Mesothelial cell of epicardium (in vitro differentiated cells): ENCODE measurements at places on chromosomes 2 and 18.

GRCh38 chr2:10764096-10764785 is 42.8 kb downstream of the ATP6V1C2 start:
- no peak for DNase-seq

GRCh38 chr2:28592481-28592880 is 96.6 kb downstream of the PLB1 start:
- no peak for DNase-seq

GRCh38 chr2:218485986-218486667 is 67.2 kb downstream of the VIL1 start:
- no peak for DNase-seq

- no peak for DNase-seq
These were observed 508.6 kb downstream of the PARD3B start for GRCh38 chr2:205053827-205054410.

- no peak for DNase-seq
These were observed 1038.0 kb upstream of the PIK3C3 start for GRCh38 chr18:40917056-40917455.

- DNase-seq = no peak
These were observed 42.1 kb downstream of the NIFK start for GRCh38 chr2:121694398-121695170.

DNA sequence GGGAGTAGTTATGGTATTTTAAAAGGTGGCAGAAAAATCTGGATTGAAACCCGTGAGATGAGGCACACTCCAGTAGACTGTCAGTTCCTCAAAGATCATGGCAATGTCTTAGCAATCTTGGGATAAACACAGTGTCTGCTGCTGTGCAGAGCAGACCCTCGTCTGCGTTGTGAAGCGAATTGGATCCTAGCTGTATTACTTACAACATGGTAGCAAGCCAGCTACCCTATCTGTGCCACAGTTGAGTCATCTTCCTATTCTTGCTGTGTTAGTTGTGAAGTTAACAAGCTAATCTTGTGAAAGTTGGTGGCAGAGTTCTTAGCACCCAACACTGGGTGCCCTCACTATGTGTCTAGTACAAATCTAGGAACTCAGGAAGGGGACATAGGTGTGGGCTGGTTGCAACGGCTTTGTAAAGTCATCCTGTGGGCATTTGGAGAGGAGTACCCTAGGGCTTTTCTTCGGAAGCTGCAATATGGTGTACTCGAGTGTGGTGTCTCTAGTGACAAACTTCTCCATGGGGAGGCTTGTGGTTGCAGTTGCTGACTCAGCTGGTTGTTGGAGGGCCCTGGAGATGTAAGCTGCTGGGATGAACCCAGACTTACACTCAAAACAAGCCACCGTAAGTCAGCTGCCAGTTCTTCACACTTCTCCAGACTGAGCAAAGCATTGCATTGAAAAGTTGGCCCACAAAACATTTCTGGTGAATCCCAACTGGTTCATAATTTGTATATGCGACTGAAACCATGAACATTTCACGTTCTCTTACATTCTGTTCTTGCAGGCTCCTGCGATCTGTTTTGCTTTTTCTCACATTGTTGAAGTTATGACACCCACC is 61.5 kb downstream of the ADCYAP1 start:
- DNase-seq = no peak

- no peak for DNase-seq
These were observed 217.7 kb downstream of the PRKCE start for GRCh38 chr2:45869165-45869501.

- DNase-seq = no peak
These were observed 4.9 kb downstream of the LRRTM1 start for GRCh38 chr2:80299661-80300060.

- DNase-seq = no peak
These were observed 59.3 kb downstream of the WDR75 start for GRCh38 chr2:189500456-189501160.

DNA sequence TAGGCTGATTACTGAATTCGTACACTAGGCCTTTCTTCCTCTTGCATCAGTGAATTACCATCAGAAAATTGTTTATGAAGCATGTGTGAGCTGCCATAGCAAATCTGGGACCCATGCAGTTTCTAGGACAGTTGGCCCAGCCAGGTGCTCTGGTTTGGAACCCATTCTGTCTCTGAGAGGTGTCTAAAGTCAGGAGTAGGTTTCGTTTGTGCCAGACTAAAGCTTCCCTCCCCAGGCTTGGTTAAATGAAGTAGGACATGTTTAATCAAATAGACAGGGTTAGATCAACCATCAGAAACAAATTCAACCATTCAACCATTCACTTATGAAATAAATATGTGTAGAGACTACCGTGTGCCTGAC is 176.9 kb downstream of the ALPK2 start:
- DNase-seq = no peak

- DNase-seq = no peak
These were observed 173.8 kb upstream of the CNTNAP5 start for GRCh38 chr2:123851281-123851680.

- no peak for DNase-seq
These were observed 615.7 kb downstream of the EPHA4 start for GRCh38 chr2:220956429-220956828.

DNA sequence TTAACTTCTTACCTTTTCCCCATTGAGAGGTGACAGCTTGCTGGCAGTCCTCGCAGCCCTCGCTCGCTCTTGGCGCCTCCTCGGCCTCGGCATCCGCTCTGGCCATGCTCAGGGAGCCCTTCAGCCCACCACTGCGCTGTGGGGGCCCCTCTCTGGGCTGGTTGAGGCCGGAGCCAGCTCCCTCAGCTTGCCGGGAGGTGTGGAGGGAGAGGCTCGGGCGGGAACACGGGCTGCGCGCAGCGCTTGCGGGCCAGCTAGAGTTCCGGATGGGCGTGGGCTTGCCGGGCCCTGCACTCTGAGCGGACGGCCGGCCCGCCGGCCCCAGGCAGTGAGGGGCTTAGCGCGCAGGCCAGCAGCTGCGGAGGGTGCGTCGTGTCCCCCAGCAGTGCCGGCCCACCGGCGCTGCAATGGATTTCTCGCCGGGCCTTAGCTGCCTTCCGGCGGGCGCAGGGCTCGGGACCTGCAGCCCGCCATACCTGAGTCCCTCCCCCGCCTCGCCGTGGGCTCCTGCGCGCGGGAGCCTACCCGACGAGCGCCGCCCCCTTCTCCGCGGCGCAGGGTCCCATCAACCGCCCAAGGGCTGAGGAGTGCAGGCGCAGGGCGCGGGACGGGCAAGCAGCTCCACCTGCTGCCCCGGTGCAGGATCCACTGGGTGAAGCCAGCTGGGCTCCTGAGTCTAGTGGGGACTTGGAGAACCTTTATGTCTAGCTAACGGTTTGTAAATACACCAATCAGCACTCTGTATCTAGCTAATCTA is 335.0 kb downstream of the CBLN2 start:
- no peak for DNase-seq

DNA sequence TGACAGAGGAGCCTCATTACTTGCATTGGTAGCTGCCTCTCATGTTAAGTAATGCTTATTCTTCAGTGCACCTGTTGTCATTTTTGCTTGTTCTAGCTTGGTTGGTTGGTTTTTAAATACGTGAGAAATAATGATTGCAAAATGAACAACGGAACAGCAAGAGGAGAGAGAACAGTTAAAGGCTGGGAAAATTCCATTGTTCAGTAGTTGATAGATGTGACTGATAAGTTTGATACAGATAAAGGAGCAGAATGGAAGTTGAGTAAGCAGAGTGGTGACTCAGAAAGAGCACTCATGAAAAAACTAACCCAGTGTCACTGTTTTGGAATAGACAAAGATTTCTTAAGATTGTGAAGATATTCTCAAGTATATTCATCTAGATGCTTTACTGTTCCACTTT is 50.5 kb downstream of the MTA3 start:
- no peak for DNase-seq

DNA sequence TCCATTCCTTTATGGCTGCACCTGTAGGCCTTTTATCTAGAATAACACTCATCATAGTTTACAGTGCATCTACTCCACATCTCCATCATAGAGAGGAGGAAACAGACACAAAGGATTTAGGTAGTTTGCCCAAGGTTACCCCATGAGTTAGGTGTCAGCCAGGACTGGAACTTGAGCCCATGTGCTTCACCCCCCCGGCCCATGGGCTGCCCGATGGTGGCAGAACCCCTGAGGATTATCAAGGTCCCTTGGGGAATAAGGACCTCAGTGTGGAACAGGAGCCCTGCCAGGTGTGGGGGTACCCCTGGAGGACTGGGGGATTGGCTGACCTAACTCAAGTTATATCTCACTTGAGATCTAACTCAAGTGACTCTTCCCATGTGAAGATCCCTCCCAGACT is 146.3 kb upstream of the OTX1 start:
- no peak for DNase-seq

GRCh38 chr18:45549290-45549689 is 66.0 kb upstream of the SLC14A2 start:
- DNase-seq = no peak

GRCh38 chr2:168180914-168181313 is 66.5 kb downstream of the STK39 start:
- DNase-seq = no peak

GRCh38 chr2:230681171-230681545 is 31.5 kb upstream of the CAB39 start:
- DNase-seq = no peak

- DNase-seq = no peak
These were observed 34.2 kb upstream of the GLI2 start for GRCh38 chr2:120701499-120701898.

GRCh38 chr2:186558512-186559276 is 31.2 kb upstream of the ITGAV start:
- no peak for DNase-seq

GRCh38 chr2:183072177-183072576 is 6.4 kb upstream of the DUSP19 start:
- no peak for DNase-seq

DNA sequence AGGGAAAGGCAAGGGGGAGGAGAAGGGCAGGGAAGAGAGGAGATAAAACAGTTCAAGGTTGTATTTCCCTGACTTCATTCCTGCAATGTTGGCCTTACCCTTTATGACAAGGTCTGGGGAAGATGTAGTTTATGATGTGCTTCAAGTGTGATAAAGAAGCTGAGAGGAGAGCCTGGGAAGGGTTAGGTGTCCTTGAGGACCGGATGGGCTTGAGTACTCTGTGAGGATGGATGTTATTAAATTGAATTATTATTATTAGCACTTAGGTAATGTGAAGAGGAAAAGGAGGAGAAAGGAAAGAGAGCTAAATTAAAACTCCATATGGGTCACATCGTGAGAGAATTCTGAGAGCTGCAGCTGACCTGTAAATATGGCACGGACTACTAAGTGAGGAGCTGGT is 719.4 kb upstream of the CELF4 start:
- no peak for DNase-seq

DNA sequence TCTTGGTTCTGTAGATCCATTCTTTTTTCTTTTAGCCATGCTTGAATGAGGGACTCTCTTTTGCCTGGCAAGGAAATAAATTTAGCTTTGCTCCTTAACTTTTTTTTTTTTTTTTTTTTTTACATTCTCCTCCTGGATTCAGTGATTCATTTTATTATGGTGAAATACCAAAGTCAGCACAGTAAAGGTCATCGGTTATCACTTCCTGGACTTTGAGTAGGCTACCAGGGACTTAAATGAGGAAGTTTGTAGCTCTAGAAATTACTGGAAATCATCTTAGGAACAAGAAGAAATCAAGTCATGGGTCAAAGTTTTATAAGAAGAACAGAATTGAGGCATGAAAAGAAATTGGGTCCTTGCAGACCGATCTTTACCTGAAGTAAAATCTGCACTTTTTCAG is 75.0 kb downstream of the SOCS6 start:
- DNase-seq = no peak

DNA sequence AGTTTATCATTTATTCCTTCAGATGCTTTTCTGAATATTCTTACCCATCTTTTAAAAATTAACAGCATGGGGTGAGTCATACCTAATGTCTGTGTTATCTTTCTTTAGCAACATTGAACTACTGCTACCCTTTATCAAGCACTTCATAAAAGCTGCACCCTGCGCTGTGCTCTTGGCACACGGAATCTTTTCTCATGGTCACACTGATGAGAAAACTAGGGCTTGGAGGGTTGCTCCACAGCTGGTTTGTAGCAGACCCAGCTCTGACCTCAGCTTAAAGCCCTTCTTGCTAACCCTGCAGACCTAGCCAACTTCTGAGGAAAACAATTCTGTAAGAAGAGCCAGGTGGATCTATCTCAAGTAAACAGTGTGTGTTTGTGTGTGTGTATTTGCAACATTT is 106.3 kb downstream of the RNF144A start:
- no peak for DNase-seq
